CD4-positive, alpha-beta T cell treated with Interleukin-17A for 1 hour (primary cell): ENCODE measurements at places on chromosomes 13 and 19.

GRCh38 chr19:39083983-39084731, at the start of gene ACP7:
ACP7 (plus strand) TSS chr19:39084368; CDS start chr19:39085270, 902 bp downstream.
- peak; percentile 18 for DNase-seq

DNA sequence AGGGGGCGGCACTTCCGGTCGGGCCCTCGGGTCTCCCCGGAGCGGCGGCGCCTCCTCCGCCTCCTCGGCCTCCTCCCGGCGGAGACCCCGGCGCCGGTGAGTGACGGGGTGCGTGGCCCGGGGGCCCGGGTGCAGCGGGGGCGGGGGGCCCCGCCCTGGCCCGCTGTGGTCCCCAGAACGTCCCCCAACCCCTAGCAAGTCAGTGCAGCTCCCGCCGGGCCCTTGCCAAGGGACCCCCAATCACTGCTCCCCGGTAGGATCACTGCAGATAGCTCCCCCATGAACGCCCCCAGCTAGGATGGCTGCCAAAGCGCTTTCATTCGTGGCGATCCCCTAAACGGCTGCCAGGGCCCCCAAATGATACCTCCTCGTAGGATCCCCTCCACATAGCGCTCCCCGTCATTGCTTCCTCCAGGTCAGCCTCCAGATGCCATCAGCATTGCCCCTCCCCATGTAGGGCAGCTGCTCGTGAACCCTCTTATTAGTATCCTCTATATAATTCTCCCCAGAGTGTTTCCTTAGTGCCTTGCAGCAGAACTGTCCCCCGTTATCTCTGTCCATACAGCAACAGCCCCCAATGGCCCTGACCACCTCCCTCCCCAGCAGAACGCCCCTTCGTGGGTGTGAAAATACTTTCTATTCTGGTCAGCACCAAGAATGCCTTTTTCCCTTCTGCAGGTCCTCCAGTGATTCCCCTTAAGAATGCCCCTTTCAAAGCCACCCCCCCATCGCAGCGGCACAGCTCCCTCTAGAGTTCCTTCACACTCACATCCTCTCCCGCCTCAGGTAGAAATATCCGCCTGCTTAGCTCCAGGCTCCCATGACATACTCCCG, at the start of gene ZNF865:
ZNF865 (plus strand) TSS at position 11 of the 834 bp plus-strand sequence. CDS start 7,972 bp downstream, outside the sequence.
- peak; percentile 77 for DNase-seq

GRCh38 chr19:18093439-18094161, 4.0 kb upstream of the MAST3 start:
- no peak for DNase-seq

DNA sequence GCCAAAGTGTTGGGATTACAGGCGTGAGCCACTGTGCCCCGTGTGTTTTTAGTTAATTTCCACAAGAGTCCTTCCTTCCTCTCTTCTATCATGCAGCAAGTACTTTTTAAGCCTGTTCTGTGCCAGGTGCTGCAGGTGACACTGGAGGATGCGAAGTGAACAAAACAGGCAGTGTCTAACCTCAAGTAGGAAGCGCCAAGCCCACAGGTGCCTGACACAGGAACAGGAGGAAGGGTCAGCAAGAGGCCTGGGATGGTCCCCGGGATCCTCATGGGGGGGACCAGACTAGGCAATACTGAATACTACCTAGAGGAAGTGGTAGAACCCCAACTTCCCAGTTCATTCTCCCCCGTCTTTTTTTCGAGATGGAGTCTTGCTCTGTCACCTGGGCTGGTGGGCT, 1.8 kb upstream of the CALR start:
- no peak for DNase-seq

DNA sequence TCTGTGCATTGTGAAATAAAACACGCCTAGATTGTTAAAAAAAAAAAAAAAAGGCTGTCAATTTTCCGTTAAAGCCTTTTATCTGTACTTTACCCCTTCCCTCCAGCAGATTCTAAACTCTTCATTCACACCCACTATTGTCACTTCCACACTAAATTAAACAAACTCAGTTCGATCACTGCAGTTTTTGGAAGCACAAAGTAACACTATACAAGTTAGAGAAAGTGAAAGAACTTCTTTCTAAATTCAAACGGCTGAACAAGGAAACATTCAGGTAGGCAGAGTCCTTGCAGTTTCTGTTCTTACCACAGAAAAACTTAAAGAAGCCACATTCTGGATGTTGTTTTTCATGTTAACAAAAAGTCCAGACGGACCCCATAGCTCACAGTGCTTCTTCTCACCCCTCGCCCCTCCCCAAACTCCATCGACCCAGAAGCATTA, 27.5 kb upstream of the UBE2L5 start:
- peak; percentile 64 for DNase-seq

DNA sequence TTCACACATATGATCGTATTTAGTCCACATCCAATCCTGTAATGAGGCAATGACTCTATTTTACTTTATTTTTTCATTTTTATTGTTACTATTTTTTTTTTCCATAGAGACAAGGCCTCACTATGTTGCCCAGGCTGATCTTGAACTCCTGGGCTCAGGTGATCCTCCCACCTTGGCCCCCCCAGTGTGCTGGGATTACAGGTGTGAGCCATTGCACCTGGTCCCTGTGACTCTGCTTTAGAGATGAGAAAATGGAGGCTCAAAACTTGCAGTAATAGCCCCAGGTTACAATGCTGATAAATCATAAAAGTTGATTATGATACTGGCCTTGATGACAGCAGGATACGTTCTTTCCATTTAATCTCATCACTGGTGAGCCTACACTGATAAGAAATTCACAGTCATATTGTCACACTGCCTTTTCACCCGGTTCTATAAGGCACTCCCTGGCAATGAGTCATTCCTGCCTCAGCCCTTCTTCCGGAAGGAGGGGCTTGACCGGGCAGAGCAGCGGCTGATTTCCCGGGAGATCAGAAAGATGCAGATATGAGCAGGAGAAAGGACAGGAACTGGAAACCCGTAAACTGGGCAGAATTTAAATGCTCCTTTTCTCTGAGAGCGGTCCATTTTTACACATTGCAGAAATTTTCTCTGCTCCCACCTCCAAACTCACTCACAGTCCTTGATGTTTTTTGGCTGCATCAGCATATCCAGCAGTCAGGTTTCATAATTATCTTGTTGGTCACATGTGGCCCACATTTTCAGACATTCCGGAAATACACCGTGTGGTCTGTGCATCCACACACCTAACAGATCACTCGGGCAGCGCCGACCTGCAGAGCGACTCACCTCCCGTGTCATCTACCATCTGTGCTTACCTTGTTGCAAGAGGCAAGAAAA, 616.4 kb downstream of the EFNB2 start:
- DNase-seq = no peak

DNA sequence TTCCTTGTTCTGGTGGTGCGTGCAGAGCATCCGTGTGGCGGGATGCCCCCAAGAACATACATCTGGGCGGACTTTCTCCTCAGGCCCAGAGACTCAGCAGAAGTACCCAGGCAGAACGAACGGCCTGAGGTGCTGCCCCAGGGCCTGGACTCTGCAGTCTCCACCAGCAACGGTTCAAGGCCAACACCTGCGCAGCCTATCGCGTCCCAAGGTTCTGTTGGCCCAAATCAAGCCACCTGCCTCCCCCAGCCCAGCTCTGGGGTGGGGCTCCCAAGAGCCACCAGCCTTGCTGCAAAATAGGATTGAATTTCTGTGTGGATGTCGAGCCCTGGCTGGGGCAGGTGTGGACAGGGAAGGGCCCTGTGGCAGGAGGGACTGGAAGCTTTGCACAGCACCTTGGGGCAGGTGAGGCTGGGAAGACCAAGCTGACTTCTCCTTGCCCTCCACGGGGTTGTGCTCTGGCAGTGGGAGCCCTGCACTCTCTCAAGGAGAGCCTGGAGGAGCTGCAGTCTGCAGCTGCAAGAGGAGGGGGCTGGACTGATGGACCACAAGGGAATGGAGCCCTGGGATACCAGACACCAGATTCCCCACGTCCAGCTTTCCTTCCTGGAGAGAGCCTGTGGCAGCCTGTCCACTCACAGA, 146.9 kb downstream of the ZNF536 start:
- DNase-seq = no peak

DNA sequence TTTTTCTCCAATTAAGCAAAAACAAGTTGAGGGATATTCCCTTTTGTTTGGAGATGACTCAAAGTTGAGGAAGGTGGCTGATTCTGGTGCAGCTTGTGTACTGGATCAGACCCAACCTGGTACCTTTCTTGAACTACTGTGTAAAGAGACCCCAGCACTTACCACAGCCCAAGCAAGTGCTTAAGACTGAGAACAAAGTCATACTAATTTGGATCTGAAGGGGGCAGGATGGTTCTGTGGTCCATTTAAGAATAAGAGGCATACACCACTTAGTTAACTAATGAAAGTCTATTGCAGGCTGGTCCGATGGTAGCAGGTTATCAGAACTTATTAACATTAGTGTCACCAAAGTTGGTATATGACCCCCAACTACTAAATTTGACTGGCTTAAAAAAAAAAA, 6.3 kb downstream of the THSD1 start:
- DNase-seq = no peak

GRCh38 chr19:2578391-2578890, 102.5 kb downstream of the GADD45B start:
- no peak for DNase-seq

GRCh38 chr19:14540741-14541525, 11.5 kb downstream of the TECR start:
- DNase-seq = no peak

- DNase-seq = no peak
Observed at GRCh38 chr13:44347949-44348348, 25.7 kb upstream of the SERP2 start.

- DNase-seq = peak; percentile 44
Observed at GRCh38 chr19:32339988-32340874, 5.2 kb upstream of the ZNF507 start.

DNA sequence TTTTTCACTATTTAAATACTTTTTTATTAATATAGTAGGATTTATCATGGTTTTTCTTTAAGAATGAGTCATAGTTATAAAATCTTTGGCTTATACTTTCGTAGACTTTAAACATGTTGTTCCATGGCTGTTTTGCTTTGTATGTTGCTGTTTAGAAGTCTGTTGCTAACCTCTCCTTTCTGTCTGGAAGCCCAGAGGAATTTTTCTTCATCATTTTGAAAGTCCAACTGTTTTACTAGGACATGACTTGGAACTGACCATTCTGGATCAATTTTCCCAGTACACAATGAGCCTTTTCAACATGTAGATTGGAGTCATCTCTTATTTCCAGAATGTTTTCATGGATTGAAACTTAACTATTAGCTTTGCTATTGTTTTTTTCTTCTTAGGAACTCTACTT, 7.9 kb downstream of the CAB39L start:
- DNase-seq = no peak
